Suprapubic skin (tissue), 4 donors: ENCODE measurements at places on chromosomes 1 and 21.

- no peak for DNase-seq
Measured at GRCh38 chr1:221149111-221149510, 269.9 kb downstream of the HLX start.

- DNase-seq, result no peak
Measured at GRCh38 chr1:219257751-219258150, 84.1 kb downstream of the LYPLAL1 start.

DNA sequence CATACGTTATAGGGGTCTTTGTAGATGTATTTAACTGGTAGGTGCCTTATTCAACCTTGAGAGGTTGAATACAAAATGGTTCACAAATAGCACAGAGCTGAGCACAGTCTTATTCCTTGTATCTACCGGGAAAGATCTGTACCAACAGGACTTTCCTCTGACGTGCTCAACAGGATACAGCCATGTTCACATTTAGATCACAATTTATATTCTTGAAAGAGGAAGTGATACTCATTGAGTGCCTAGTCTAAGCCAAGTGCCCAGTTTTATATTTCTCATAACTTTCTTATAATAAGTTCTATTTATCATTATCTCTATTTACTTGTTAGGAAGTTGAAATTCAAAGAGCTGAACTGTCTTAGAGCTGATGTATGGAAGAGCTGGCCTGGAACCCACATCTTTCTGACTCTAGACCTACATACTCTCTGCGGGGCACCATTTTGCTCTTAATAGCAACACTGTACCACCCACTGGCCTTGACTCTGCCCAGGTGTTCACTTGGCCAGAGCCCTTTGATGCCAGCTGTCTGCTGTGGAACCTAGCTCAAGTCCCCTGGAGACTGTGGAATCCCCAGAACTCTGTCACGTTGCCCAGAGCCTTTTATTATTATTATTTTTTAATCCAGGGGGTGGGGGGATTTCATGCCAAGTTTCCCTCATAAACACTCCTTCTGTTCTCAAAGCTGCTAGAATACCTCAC lies 156.2 kb downstream of the TPR start:
- DNase-seq, result no peak

GRCh38 chr21:44568667-44569556 lies 4.6 kb upstream of the KRTAP10-4 start:
- DNase-seq, result no peak

- no peak for DNase-seq
Measured at GRCh38 chr1:53086491-53087070, 24.6 kb downstream of the PODN start.

GRCh38 chr1:58791106-58791505 lies 7.3 kb upstream of the JUN start:
- DNase-seq, result no peak

DNA sequence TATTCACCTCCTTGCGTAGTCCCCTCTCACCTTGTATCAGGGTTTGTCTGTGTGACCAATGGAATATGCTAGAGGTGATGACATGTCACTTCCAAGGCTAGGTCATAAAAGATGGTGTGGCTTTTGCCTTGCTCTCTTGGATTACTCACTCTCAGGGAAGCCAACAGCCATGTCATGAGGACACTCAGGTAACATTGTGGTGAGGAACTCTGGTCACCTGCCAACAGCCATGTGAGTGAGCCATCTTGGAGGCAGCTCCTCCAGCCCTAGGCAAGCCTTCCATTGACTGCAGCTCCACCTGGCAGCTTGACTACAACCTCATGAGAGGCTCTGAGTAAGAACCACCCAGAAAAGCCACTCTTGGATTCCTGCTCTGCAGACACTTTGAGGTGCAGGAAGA lies 11.0 kb upstream of the HEYL start:
- no peak for DNase-seq
